T47D (cell line): ENCODE measurements at places on chromosomes 1 and 21.

DNA sequence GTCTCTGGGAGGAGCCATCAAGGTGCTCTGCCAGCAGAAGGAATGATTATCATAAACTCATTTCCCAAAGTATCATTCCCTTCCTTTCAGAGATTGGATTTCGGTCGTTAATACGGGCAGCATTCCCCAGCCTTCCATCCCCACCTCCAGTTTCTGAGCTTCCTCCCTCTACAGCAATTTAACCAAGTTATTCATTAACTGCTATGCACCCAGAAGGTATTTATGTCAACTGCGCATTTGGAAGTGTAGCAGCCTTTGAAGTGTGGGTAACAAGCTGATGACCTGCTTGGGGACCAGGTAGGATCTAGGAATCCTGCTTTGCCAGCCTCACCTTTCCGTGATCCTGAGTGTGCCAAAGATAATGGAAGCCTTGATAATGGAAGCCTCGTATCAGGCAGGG is 172.4 kb upstream of the IGSF21 start:
- no peak for DNase-seq

GRCh38 chr1:176888471-176889032 is 276.0 kb downstream of the ASTN1 start:
- DNase-seq: no peak

DNA sequence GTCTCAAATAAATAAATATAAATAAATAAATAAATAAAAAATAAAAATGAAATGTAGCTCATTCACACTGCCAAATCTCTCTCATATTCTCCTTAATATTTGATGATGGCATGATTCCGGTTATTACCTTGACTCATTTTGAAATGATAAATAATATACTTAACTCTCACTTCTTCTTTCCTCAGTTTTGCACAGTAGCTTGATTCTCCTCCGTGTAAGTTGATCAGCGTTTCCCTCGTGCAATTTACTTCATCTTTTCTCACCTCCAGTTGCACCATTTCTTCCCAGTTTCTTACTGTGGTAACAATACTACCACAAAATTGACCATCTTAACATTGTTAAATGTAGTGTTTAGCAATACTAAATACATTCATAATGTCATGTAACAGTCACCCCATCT is 111.6 kb downstream of the RIPK4 start:
- no peak for DNase-seq

- no peak for DNase-seq
Measured at GRCh38 chr1:60055336-60055735, 18.2 kb downstream of the C1orf87 start.

- no peak for DNase-seq
Measured at GRCh38 chr1:7262611-7263010, 477.4 kb downstream of the CAMTA1 start.

DNA sequence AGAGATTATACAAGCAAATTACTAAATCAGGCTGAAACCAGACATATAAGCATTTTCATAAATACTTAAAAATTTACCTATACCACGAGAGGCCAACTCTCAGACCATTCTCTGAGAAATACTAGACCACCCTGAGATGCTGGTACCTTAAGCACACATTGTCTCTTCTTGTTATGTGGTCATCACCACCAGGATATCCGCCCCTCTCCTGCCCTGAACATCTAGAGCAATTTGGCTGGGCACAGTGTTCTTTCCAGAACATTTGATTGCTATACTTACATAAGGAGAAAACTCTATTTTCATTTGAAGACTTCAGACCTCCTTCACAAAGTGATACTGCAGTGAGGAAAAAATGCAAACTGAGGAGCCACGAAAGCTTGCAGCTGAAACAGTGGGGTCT is 36.2 kb upstream of the DUSP10 start:
- DNase-seq: no peak

DNA sequence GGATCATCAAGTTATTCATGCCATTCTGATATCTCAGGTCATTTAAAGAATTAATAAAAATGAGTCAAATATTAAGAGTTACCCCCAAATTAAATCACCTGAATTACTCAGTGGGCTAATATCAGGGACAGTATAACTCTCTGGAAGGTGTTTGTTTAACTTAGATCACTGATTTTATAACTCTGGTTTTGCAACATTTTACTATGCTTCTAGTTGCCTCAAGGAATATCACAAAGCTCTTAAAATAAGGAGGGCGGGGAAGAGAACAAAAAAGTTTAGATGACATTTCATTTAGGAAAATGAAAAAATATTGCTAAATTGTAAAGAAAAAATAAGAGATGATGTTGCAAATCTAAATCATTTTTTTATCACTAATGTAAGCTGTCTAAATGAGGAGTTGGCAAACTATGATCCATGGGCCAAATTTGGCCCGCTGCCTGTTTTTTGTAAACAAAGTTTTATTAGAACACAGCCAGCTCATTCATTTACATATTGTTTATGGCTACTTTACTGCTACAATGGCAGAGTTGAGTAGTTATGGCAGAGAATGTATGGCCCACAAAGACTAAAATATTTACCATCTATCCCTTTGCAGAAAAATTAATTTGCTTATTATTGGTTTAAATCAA is 31.9 kb upstream of the SLC19A2 start:
- DNase-seq: no peak

- DNase-seq: no peak
Measured at GRCh38 chr1:59379371-59379728, 82.5 kb downstream of the FGGY start.

- no peak for DNase-seq
Measured at GRCh38 chr1:206067486-206068227, 14.7 kb downstream of the RHEX start.

- DNase-seq: no peak
Measured at GRCh38 chr1:3329640-3330281, 124.7 kb upstream of the ARHGEF16 start.

GRCh38 chr1:64933296-64934070 is 32.9 kb downstream of the JAK1 start:
- DNase-seq: no peak

GRCh38 chr1:71650119-71650518 is 569.3 kb upstream of the ZRANB2 start:
- DNase-seq: no peak

DNA sequence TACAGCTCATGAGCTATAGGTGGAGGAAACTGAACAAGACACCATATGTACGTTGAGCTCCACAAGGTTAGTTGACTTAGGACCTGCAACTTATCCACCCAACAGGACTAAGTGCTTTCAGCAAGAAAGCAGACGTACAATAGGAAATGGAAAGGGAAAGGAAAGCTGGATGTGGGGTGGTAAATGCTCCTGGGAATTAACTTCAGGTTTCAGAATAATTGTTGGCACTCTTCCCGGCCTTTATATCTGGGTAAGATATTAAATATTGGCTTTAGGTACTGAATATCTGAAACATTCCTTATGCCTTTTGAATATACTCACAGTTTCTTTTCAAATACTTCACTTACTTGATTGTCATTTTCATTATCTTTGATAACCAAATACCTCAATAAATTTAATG is 36.3 kb downstream of the GLMN start:
- DNase-seq: no peak

GRCh38 chr1:9751971-9752370 is 71.8 kb downstream of the CLSTN1 start:
- no peak for DNase-seq

GRCh38 chr1:30195424-30196134 is 527.8 kb downstream of the MATN1 start:
- DNase-seq: no peak

GRCh38 chr1:63984257-63984929 is 210.6 kb downstream of the ROR1 start:
- no peak for DNase-seq

DNA sequence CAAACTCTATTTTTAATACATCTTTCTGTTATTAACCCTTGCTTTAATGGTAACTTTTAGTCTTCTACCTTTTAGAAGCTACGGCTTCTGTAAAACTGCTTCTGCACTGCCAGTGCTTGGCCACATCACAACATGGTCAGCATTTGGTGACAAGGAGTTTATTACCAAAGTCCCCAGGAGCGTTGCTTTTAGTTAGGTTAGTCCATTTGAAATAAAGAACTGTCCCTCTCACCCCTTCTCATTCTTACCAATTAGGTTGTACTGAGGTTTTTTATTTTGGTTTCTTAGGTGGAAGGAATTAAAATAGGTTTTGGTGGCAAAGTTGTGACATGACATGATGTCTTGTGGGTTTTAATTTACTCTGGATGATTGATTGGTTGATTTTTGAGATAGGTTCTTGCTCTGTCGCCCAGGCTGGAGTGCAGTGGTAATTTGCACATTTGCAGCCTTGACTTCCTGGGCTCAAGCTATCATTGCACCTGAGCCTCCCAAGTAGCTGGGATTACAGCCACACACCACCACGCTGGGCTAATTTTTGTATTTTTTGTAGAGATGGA is 39.2 kb downstream of the SPEN start:
- DNase-seq: no peak

DNA sequence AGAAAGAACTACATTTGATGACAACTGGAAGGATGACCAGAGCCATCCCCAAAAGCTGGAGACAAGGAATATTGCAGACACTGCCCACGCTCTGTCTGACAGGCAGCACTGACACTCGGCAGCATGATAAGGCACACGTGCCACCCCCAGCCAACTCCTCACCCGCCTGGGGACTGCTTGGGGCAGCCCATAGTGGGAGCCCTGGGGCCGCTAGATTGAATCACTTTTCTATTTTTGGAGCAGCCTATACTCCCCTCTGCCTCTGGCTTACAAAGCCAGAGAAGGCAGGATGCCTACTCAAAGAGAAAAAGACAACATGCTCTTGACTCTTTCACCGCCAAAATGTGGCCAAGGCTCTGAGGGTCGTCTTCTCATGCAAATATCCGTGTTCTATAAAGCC is 1.3 kb downstream of the SMG5 start:
- DNase-seq: no peak

DNA sequence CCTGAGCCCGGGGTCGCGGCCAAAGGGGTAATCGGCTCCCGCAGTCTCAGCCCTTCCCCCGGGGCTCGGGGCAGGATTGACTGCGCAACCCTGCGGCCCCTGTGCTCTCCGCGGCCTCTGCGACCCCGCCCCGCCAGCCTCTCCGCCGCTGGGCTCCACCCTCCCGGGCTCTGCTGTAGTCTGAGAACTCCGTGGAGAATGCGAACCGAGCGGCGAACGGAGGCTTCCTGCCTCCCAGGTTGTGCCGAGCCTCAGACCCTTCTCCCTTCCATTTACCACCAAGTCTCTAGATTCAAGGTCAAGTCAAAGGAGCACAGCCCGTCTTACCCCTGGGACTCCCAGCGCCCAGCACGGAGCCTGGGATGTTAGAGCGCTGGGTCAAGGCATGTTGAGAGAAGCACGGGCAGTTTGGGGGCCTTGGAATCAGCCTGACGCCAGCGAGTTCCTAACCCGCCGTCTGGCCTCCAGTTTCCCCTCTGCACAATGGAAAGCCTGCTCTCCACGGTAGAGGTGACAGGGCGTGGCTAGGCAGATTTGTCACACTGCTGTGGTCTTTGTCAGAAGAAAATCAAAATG is 3.0 kb downstream of the ATP2B4 start:
- DNase-seq: no peak

DNA sequence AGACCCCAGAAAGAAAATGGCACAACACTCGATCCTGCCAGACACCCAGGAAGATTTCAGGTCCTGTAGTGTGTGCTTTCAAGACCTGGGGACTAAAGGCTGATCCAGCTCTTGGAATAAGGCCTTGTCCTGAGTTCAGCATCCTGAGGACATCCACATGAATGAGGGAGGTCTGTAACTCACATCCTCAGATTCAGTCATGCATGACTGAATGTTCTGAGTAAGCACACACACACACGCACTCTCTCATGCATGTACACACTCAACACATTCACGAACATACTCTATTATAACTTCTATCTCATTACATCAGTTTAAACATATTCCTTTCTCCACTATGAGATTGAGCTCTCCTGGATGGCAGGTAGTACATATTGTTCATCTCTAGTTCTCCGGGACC is 273.4 kb upstream of the BEND5 start:
- no peak for DNase-seq

GRCh38 chr1:12007204-12007603 is 12.1 kb upstream of the MIIP start:
- no peak for DNase-seq

DNA sequence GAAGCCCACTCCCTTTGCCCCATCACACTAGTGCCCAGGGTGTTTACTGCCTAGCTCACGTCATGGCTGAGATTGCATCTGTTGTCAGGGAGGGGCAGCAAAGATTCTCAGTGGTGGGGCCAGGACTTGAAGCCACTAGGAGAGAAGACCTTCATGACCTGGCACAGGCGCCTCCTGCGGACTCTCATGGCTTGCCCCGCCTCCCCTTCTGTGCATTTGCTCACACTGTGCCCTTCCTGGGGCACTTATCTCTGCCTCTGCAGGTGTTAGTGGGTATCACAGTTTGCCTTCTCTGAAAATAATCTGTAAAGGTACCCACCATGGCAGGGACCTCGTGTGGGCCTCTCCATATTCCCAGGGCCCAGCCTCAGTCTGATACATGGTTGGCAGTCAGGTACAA is 20.1 kb downstream of the PTPRU start:
- no peak for DNase-seq
